Mammary epithelial cell (primary cell): ENCODE measurements at places on chromosomes 5 and 9. TPM values are rescaled to one million over a fixed set of nuclear protein-coding genes. Genes with fewer than 3 reads are reported as not detected.

OR13C4 gene
- not detected for polyA plus RNA-seq

PFDN1 gene
- 92.4 TPM for polyA plus RNA-seq

GRCh38 chr9:131167936-131168335 lies 42.5 kb downstream of the NUP214 start:
- no peak for DNase-seq

DNA sequence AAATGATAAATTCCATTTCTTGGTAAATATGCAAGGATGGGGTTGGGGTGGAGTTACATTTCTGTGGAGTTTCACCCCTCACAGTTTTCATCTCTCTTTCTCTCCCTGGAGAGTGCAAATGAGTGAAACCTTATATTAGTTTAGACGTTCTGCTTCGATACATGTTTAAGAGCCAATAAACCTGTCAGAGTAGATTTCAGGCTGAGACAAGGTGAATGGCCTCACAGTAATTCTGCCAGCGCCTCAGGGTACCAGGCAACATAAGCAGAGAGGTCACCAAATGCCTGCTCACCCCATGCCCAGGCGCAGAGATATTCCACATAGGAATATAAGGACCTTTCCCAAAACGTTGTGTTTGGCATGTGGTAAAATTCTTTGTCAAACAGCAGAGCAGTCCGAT lies 154.9 kb upstream of the VLDLR start:
- no peak for DNase-seq
